Activated naive CD4-positive, alpha-beta T cell treated with Interleukin-2 at 50 U/mL for 16 hours (primary cell): ENCODE measurements at places on chromosomes 12 and 14.

GRCh38 chr12:69689638-69690037 is 9.5 kb downstream of the BEST3 start:
- no peak for DNase-seq

DNA sequence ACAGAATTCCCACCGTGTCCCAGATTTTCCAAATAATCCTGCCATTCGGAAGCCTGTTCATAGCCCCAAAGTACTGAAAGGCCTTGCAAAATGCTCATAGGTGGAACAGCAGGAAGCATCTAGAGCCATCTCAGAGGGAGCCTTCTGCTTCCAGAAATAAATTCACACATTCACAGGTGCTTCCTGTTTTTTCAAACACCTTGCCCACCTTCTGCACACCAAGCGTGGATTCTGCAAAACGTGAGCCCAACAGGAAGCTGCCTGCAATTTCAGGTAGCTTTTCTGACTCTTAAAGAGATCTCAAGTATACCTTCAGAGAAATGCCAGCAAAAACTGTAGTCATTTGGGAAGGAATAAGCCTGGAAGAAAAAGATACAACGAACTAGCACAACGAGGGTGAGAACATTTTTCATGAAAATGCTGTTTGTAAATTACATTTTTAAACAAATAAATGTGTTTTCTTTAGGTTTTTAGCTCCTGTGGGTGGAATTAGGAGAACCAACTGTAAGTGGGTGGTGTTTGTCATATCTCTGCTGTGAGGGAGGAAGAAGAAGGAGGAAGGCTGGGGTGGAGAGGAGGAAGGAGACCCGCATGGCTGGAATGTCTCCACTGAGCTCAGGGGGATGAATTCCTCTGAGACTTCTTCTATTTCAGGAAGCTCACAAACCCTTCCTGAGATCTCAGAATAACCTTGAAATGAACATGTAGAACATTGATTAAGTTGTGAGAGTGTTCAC is at the start of gene IFNG-AS1:
TSS of gene IFNG-AS1 (plus strand) at position 264 of the 737 bp plus-strand sequence.
- DNase-seq: no peak

DNA sequence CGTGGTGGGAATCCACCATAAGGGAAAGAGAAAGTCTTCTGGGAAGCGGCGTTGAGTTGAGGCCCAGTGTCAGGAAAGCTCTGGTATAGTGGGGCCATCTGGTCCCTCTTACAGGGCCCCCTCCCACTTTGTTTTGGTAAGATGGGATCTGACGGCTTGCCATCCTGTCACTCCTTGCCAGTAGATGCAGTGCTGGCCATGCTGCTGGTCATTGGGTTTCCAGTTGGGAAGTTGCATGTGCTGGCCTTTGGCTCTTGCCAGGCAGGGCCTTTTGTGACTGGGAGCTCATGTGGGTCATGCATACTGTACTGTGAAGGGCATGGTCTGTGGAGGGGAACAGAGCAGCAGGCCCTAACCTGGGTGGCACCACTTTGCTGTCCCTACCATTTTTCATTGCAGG is 3.8 kb downstream of the TRAF3 start:
- DNase-seq: no peak

DNA sequence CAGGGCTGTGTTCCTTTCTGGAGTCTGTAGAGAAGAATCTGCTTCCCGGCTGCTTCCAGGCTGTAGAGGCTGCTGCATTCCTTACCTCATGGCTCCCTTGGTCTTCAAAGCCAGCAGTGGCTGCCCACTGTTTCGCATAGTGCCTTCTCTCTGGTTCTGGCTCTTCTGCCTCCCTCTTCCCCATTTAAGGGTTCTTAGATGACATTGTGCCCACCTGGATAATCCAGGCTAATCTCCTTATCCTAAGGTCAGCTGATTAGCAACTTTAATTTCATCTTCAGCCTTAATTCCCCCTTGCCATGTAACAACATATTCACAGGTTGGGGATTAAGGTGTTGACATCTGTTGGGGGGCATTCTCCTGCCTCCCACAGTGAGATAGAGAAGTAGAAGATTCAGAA is 208.6 kb upstream of the TMTC1 start:
- DNase-seq: no peak

DNA sequence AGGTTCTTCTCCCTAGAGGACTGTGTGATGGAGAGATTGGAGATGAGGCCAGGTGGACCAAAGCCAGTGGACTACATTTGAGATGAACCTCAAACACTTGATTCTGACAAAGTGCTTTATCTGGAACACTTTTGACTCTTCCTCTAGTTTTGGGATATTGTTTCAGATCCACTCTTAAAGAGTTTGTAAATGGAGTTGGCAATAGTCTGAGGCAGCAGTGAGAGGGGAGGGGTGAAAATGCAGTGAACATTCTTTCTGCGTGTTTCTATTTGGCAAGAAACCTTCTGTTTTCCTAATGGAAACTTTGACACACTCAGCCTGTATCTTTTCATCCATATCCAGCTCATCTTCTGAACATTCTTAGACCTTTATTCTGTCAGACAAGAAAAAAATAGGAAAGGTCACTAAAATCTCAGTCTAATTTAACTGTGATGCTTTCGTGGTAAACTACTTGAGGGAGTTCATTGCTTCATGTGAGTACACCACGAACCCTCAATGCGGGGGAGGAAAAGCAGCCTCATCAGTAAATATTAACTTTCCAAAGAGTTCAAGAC is 57.4 kb upstream of the KCNJ8 start:
- DNase-seq: no peak

GRCh38 chr12:57146092-57146491 is 1.3 kb downstream of the LRP1-AS start:
- DNase-seq: no peak

GRCh38 chr12:123516216-123516780 is 17.2 kb downstream of the RILPL1 start:
- DNase-seq: no peak

GRCh38 chr12:82874945-82875344 is 188.2 kb downstream of the TMTC2 start:
- no peak for DNase-seq

GRCh38 chr14:53027041-53027440 is 76.2 kb upstream of the FERMT2 start:
- DNase-seq: no peak

GRCh38 chr14:29759521-29760340 is 167.9 kb downstream of the PRKD1 start:
- DNase-seq: no peak

DNA sequence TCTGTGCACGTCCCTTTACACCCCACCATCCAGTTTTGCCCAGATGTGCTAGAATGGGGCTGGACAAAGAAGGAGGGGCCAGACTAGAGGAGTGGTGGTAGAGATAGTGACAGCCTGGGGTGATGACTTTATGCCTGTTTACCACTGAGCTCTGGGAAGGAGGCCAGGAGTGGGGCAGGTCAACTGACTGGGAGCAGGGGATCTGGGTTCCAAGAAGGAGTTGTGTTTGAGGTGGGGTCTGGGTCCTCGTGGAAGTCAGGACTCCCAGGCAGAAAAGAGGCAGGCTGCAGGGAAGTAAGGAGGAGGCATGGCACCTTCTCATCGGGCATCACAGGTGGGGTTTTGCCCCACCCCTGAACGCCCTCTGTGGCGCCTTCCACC is 315 bp downstream of the LTB4R2 start:
- no peak for DNase-seq

DNA sequence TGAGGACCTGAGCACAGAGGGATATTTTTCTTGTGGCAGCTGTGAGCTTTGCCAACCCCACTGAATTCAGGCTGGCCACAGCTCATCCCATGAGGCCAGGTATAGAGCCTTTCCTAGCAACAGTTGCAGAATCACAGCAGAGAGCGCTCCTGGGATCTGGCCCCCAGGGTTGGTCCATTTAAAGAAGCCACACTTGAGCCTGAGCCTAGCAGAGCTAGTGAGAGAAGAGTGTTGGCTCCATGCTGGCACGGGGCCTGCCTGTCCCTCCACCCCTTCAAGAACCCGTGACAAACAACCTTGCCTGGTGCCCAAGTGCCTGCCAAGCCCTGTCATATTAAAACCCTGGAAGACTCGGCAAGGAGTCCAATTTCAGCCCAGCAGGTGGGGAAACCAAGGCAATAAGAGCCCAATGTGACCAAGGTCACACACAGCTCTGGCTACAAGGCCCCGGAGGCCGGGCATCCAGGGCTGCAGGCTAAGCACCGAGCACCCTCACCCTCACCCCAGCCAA is 91.6 kb downstream of the LRRC74A start:
- DNase-seq: no peak

GRCh38 chr14:34810028-34810427 is 65.1 kb downstream of the BAZ1A start:
- no peak for DNase-seq

DNA sequence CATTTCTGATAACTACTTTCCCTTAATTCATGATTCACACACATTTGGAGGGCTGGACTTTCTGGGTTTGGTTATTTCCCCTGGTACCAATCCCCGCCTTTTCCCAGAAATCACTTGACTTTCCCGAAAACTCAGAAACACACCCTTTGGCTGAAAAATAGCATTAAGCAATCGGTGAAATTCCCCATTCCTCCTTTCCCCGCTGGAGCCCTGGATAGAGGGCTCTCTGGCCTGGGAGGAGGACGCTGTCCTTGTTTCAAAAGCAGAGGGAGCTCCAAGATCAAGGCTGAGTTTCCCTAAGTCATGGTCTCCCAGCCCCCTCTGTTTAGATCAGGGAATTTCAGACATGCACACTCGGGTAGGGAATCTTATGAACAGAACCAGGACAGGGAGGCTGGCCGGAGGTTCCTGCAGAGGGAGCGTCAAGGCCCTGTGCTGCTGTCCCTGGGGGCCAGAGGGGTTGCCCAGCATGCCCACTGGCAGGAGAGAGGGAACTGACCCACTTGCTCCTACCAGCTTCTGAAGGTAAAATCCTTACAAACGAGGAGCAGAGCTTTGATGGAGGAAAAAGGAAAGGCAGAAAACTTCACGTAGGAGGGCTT is at the start of gene C1S:
TSS of gene C1S (plus strand) at position 366 of the 602 bp plus-strand sequence. CDS start 1,195 bp downstream, outside the sequence.
- DNase-seq: no peak

DNA sequence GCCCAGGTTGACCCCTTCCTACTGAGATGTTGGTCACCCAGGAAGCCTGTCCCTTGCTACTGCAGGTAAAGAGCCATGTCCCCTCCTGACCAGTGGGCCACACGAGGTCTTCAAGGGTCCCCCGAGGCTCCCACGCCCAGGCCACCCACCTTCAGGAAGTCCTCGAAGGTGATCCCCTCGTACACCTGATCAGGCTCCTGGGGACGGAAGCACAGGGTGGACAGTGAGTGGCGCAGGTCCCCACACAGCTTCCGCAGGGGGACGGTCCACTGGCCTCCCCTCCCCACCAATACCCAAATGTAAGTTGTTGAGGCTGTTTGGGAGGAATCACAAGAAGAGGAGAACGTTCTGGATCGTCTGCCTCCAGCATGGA is 57.4 kb downstream of the TESC start:
- DNase-seq: no peak

- DNase-seq: no peak
Observed at GRCh38 chr12:59708064-59708463, 112.2 kb downstream of the SLC16A7 start.

DNA sequence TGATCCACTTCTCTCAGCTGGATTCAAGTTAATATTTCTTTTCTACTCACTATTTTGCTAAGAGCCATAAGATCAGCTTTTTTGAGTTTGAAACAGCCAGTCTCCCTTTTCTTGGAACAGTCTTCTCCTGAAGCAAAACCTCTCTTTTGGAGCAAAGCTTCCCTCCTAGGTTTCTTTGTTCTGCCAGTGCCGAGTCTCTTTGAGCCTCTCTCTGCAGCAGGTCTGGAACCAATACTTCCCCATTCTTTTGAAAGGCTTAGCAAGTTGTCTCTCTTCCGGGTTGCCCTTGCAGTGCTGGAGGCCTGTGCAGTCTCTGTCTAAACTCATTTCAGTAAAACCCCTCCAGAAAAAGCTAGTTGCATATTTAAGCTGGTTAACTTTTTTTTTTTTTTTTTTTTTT is 454.8 kb downstream of the NOVA1 start:
- DNase-seq: no peak

GRCh38 chr14:104280085-104280901 is 141.9 kb downstream of the KIF26A start:
- DNase-seq: no peak

- DNase-seq: no peak
Observed at GRCh38 chr12:78431931-78432330, 432.6 kb upstream of the SYT1 start.

DNA sequence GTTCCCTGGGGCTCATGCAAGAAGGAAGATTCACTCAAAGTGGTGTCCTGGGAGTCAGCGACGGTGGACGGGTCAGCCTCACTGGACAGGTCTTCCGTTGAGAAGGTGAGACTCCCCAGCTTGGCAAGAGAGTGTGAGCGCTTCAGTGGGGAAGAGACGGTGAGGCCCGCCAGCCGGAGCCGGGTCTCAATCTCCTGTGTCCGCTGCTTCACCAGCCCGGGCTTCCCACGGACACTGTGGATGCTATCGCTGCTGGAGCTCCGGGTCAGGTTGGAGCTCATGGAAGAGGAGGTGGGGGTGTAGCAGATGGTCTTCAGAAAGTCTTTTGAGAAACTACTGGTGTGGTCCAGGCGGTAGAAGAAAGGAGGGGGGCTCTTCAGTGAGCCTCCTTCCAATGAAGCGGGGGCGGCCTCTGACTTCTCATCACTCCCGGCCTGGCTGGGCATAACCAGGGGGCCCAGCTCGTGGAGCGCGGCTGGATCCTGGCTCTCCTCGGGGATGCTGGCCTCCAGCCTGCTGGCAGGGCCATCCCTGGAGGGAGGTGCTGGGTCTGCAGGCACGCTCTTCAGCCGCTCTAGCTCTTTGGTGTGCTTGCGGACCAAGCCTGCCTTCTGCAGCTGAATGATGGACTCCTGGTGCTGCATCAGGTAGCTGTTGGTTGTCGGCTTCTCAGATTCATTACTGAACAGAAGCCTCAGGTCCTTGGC is 56.9 kb upstream of the CORO1C start:
- DNase-seq: no peak
